ENCODE measurements at places on chromosomes 1 and 21. TPM values are rescaled to one million over a fixed set of nuclear protein-coding genes. Genes with fewer than 3 reads are reported as not detected.

Gene ARHGAP30
- total RNA-seq, result not detected

Gene FAM72D
- 8.6 TPM for total RNA-seq

DNA sequence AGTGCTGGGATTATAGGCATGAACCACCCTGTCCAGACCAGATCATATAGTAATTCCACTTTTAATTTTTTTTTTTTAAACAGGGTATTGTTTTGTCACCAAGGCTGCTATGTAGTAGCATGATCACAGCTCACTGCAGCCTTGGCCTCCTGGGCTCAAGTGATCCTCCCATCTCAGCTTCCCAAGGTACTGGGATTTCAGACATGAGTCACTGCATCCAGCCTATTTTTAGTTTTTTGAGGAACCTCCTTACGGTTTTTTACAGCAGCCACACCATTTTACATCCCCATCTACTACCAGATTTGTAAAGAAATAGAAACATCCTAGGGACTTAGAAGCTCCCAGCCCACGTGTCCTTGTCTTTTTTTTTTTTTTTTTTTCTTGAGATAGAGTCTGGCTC is 24.0 kb downstream of the L1TD1 start:
- DNase-seq, result peak; percentile 62

DNA sequence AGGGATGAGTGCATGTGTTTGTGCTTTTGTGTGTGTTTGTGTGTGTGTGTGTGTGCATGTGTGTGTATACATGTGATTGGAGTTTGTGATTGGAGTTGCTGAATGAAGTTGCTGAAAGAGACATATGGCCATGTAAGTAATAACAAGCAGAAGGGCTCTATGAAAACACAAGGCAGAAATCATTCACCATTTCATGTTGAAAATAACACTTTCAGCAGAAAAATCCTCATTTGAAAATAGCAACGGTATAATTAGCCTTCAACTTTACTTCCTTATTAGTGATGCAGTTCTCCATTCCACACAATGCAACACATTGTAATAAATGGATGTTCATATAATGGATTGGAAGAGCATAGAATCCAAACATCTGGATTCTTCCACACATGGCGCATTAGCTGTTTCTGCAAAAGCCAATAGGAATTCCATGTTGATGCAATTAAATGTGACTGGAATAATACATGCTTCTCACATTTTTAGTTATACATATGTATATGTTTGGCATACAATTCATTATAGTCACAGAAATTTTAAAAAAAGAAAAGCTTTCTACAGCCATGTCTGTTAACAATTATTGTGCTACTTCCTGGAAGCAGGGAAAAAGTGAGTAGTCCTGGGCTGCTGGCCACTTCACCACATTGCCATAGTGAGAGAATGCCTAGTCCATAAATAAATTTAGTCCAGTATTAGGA is 538.0 kb downstream of the LTN1 start:
- peak; percentile 40 for DNase-seq

Gene TIAM1
- total RNA-seq, result 0.17 TPM

Gene CR1
- not detected for total RNA-seq

GRCh38 chr1:226091461-226091860 is 28.9 kb downstream of the H3-3A start:
- no peak for DNase-seq

GRCh38 chr1:213899413-213899812 is 88.4 kb upstream of the PROX1 start:
- no peak for DNase-seq

Gene CA6
- not detected for total RNA-seq

Measured in M059J (cell line).